ENCODE measurements at places on chromosomes 7 and 10. TPM values are rescaled to one million over a fixed set of nuclear protein-coding genes. Genes with fewer than 3 reads are reported as not detected.

DNA sequence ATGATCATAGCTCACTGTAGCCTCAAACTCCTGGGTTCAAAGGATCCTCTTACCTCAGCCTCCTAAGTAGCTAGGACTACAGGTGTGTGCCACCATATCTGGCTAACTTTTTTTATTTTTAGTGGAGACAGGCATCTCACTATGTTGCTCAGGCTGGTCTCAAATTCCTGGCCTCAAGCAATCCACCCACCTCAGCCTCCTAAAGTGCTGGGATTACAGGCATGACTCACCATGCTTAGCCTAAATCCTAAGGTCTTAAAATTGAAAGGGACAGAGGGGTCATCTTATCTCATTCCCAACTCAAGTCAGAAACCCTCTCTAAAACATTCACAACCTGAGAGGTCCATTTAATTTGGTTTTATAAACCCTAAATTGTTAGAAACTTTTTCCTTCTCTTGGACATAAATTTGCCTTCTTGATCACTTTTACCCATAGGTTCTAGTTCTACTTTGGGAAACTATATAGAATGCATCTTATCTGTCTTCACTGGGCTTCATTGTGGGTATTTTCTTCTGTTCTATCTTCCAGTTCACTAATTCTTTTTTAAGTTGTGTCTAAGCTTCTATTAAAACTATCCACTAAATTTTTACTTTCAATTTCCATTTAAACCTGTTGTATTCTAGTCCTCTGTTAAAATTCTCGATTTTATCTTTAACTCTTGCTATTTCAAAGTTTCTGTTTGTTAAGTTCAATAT lies 183.4 kb upstream of the KAT6B start:
- no peak for ATAC-seq

GRCh38 chr7:86937363-86937878 lies 122.0 kb downstream of the ELAPOR2 start:
- no peak for ATAC-seq

DNA sequence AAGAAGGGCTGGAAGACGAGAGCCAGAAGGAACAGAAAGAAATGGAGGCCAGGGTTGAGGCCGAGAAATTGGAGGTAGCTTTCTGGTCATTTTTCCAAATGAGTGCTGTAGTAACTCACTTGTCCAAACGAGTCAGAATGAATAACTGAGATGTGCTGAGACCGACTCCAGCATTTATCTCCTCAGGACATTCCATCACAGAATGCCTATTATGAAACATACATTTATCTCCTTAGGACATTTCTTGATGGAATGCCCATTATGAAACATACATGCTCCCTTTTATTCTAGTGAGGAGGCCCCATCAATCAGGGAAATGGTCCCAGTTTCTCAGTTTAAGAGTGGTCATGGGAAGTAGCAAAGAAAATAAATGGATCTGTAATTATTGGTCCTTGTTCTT lies 16.5 kb downstream of the AVL9 start:
- ATAC-seq = no peak

GRCh38 chr10:92778091-92778490 lies 70.2 kb upstream of the EXOC6 start:
- no peak for ATAC-seq

DNA sequence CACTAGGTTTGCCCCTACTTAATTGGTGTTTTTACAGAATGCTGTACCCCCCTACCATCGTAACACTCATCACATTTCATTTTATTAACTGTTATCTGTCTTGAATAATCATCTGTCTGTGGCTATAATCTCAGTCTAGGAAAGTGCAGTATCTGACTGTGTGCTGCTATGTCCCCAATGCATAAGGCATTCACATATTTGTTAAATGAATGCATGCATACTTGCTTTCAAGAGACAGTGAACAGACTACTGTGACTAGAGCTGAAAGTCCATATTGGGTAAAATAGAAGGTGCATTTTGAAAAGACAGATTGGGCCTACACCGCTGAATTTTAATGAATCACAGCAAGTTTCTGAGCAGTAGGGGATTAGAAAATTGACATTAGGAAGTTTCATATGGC lies 112.3 kb downstream of the ARHGAP12 start:
- peak; percentile 71 for ATAC-seq

Gene TMEM229A
- not detected for total RNA-seq

Gene GPNMB
- total RNA-seq = 66.5 TPM

DNA sequence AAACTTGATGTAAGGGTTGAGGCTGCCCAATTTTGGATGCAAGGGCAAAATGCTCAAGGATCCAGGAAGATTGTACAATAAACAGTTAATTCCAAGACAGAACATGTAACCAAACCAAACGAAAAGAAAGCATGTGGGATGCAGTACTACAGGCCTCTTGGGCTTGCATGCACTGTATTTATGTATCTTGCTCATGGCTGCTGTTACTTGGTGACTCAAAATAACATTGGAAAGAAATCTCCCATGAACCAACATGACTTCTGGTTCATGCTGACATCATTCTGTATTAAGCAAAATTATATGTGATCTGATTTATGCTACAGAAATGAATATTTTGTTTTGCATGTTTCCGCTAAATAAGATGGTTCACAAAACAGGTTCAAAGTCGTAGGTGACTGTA lies 65.9 kb upstream of the FZD1 start:
- ATAC-seq = no peak

- no peak for ATAC-seq
Observed at GRCh38 chr10:122665946-122666345, 33.7 kb downstream of the C10orf120 start.

Gene MUC3A
- total RNA-seq = 0.31 TPM

DNA sequence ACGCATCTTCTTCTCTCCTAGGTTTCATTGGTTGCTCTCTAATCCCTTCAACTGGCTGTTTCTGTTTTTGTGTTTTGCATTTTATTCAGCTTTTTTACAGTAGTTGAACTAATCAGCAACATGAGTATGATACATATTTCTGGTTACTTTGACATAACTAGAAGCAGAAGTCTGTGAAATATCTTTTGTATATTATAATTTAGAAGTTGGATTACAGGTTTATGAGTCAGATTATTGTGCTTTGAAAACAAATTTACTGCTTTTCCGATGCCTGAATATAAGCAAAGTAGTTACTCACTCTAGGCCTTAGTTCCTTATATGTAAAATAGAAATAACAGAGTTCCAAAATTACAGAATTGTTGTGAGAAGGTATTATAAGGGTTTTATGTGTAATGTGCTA lies 96.2 kb upstream of the MEOX2 start:
- ATAC-seq = no peak

DNA sequence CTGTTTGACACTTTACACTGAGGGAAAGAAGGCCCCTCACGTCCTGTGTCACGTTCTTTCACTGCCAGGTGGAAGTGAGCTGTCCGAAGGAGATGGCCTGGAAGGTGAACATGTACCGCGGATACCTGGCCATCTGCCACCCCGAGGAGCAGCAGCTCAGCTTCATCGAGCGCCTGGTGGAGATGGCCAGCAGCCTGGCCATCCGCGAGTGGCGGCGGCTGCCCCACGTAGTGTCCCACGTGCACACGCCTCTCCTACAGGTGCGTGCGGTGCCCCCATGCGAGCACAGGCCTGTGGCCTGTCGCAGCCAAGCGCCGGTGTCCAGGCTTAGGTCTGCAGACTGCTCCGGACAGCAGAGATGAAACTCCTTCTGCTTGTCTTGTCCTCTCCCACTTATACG lies 103.4 kb downstream of the TRRAP start:
- no peak for ATAC-seq

Gene SRRM3
- 2.4 TPM for total RNA-seq

- ATAC-seq = no peak
Observed at GRCh38 chr7:93980744-93981479, 23.2 kb downstream of the BET1 start.

Data from gastroesophageal sphincter (tissue), 4 donors.